Activated naive CD4-positive, alpha-beta T cell (primary cell): ENCODE measurements at places on chromosomes 3 and 15.

GRCh38 chr3:34263101-34263621, 464.7 kb downstream of the PDCD6IP start:
- DNase-seq = no peak

GRCh38 chr3:135922903-135923250, 42.7 kb upstream of the PPP2R3A start:
- DNase-seq = no peak

- no peak for DNase-seq
These were observed 17.3 kb downstream of the MAPKBP1 start for GRCh38 chr15:41791547-41791937.

- no peak for DNase-seq
These were observed 200.8 kb upstream of the GOLGA6L4 start for GRCh38 chr15:84034578-84035398.

- no peak for DNase-seq
These were observed 66.5 kb upstream of the TBL1XR1 start for GRCh38 chr3:177263615-177264368.

GRCh38 chr3:18092726-18093125, 332.4 kb downstream of the SATB1 start:
- no peak for DNase-seq

DNA sequence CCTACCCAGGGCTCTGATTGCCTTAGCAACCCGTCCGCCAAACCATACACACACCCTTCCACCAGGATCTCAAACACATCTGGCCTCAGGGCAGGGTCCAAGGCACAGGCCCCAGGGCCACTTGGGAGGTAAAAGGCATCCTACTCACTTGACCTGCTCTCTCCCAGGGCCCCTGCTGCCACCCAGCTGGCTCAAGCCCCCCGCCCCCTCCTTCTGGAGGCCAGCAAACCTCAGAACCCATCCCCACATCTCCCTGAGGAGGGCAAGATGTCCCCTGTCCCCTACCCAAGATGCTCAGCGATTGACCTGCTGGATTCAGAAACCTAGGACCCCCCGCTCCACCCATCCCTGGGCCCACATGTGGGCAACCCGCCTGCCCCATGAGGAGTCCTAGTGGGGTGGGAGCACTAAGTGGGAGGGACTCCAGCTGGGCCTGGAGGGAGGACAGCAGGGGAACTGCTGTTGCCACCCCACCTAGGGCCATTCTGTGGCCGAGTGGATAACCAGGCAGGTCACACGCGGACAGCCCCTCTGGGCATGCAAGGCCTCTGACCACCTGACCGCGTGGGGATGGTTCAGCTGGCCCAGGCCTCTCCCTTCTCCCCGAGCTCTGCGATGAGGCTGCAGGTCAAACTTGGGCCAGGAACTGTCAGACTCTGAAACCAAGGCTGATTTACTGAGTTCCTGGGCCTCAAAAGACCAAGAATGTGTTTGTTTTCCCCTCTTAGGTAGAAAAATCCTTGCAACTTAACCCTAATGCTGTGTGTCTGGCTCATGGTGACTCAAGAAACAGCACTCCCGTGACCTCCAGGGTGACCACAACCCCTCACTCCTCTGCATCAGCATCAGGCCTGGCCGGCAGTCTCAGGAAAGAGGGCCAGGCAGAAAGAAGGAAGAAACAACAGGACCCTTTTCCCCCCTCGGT, 4.2 kb downstream of the MFGE8 start:
- no peak for DNase-seq

DNA sequence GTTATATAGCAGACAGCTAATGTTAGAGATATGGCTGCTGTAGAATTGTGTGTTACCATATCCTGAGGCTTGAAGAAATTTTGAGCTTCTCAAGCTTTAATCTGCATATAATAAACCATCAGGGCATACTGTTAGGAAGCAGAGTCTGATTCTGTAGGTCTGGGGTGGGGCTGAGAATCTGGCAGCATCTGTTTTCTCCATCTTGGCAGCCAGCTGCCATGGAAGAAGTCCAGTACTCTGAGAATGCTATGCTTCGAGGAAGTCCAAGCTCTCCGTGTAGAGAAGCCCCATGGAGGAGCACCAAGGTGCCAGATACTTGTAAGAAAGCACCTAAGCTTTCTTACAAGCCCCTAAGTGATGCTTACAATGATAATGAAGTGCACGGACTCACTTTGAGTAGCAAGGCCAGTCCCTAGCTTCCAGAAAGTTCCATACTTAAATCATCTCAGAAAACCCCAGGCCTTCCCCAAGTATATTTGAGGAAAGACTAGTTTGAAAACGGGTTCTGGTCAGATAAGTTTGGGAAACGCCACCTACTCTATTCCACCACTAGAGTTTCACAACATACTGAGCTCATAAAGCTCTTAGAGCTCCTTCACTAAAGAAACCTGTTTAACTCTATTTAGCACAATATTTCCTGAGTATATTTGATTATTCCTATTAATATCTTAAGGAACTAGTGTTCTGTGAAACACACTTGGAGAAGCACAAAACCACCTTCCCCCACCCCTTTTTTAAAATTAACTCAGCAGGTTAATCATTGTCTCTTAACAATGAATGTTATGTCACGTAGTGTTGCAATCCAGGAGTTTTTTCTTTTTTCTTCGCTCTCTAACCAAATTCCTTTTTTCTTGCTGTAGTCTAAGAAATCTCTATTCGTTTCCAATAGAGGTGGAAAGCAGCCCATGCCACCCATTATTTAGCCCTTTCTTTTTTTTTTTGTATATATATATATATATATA, 59.9 kb upstream of the RASGRP1 start:
- no peak for DNase-seq

GRCh38 chr3:141095546-141095937, 44.4 kb downstream of the SPSB4 start:
- no peak for DNase-seq

- DNase-seq = no peak
These were observed 188.1 kb upstream of the CBLB start for GRCh38 chr3:106056931-106057330.

GRCh38 chr3:169478566-169479313, 184.8 kb downstream of the MECOM start:
- no peak for DNase-seq

DNA sequence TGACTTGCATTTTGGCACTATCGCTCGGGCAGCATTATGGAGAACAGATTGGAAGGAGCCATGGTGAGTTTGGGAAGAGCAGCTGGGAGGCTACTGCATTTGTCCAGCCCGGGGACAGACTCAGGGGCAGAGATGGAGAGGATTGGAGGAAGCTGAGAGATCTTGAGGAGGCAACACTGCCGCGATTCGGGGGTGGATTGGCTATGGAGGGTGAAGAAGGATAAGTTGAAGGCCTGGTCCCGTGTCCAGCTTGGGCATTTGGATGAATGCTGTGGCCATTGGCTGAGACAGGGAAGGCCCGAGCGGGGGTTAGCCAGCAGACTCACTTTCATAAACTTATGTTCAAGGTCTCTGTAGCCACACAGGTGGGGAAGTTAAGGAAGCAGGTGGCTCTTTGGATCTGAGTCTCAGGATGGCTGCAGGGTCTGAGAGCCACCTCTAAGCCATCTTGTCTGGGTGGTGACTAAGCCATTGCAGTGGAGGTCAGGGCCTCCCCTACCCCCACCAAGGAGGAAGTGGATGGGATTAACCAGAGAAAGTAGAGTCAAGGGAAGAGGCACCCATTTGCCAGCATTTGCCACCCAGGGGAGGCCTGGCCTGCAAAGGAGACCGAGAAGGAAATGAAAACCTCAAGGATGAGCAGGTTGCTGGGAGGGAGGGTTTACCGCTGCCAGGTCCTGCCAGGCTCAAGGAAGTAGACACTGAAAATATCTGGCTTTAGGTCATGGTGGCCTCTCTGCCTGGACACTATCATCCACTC, 144.0 kb upstream of the TLE3 start:
- no peak for DNase-seq

DNA sequence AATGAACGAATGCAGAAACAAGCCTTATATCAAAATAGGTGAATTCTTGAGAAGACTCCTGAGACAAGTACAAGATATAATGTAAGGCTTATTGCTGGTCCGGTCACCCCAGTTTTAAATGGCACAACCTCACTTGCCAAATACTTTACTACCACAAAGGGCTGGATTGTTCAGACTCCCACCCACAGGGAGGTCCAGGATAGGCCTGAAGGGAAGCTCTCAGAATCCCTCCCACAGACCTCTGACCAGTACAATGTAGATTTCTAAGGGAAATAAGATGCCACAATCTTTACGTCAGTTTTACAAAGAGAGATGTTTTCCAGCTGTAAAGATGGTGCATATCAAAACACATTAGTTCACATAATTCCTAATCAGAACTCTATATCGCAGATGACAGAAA, 577.7 kb upstream of the ADAMTS9 start:
- no peak for DNase-seq

- no peak for DNase-seq
These were observed 123.7 kb upstream of the IGSF10 start for GRCh38 chr3:151584566-151584965.

GRCh38 chr15:88220443-88221335, 35.9 kb downstream of the NTRK3 start:
- DNase-seq = no peak

- no peak for DNase-seq
These were observed 38.5 kb downstream of the MYO5C start for GRCh38 chr15:52256930-52257733.

- DNase-seq = no peak
These were observed 13.9 kb downstream of the BTBD1 start for GRCh38 chr15:83053151-83053550.

DNA sequence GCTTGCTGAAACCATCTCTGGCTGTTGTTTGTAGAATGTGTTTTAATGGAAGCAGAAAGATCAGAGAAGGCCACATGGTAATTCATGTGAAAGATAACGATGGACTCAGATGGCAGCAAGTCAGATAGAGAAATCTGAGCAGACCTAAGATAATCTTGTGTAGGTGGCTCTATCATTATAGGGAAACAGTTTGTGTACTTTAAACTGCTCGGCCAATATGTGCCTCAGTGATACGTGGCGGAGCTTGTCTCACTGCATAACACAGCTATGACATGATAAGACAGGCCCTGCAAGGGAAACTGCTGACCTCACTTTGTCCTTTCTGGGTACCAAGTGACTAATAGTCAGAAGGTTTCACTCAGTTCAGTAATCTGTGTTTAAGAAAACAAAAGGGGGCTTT, 51.0 kb downstream of the MME start:
- no peak for DNase-seq

GRCh38 chr3:195416795-195417194, 26.0 kb downstream of the ACAP2 start:
- no peak for DNase-seq

DNA sequence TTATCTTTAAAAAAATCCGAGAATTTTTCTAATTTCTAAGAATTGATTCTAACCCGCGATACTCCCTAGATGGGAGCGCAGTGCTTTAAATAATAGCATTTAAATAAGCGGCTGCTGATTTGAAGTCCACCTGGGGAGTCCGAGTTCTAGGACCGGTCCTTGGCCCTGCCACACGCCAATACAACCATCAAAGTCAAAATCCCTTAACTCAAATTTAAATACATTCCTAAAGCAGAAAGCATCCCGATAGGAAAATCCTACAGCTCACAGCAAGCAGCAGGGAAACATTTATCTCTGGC, 508 bp upstream of the ECT2 start:
- no peak for DNase-seq

DNA sequence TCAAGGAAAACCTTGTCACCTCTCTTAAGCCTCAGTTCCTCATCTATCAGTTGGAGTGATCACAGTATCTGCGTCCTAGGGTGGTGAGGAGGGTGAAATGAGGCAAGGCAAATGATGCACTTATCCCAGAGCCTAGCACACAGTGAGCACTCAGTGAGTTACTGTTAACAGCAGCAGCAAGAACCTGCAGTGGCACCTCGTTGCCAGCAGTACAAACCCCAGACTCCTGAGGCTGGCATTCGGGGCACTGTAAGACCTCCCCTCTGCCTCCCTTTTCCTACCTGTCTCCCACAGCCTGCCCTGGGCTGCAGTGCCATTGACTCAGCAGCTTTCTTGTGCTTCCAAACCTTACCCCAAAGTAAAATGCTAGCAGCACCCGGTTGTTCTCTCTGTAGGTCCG, 82.9 kb upstream of the EIF1B start:
- DNase-seq = no peak

DNA sequence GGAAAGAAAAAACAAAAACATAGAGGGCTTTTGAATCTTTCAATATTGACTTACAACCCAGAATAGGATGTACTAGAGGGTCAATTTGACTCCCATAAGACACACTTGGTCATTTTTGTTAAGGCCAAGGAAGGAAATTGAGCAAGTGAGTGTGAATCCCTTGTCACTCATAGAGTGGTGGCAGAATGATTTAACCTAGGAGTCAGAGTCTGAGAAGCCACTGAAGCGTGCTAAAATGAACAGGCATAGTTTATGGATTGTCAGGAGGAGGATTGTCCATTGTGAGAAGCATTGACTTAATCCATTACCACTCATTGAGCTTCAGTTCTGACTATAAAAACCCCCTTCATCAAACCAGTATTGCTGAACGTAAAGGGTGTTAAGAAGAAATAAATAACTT, 8.2 kb upstream of the GCSAM start:
- DNase-seq = no peak

GRCh38 chr3:4703054-4703480, 209.9 kb downstream of the ITPR1 start:
- no peak for DNase-seq

DNA sequence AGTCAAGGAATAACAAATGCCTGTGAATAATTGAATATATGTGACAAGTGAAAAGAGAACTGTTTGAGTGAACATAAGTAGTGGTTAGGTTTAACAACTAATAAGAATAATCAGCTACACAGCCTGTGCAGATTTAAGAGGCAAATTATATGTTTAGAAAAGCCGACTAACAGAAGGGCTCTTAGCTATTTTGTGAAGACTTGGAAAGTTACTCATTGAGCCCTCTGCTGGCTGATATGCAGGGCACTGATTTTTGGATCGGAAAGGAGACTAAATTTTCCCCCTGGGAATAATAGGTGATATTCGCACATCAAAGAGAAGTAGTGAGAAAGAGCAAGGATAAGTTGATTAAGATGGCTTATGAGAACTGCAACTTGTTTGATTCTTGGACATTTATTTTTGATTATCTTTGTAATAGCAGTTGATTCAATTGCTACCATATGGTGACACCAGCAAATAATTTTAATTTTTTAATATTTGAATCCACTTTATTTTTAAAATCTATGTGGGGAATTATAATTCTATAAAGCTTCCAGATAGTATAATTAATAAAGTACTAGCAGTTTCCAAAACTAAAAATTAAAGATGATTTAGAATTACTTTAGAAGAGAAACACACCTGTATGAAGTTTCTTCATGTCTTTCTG, 156.2 kb downstream of the NLGN1 start:
- DNase-seq = no peak

DNA sequence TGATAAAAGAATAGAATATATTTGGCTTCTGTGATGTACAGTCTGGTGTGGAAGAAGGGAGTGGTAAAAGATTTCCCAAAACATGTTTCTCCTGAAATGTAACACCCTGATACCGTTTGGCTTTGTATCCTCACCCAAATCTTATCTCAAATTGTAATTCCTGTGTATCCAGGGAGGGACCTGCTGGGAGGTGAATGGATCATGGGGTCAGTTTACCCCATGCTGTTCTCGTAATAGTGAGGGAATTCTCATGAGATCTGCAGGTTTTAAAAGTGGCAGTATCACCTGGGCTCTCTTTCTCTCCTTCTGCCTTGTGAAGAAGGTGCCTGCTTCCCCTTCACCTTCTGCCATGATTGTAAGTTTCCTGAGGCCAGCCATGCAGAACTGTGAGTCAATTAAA, 1070.8 kb downstream of the IGSF11 start:
- DNase-seq = no peak

GRCh38 chr3:41519746-41520145, 320.4 kb downstream of the CTNNB1 start:
- no peak for DNase-seq
